ENCODE measurements at places on chromosomes 5 and 9.

DNA sequence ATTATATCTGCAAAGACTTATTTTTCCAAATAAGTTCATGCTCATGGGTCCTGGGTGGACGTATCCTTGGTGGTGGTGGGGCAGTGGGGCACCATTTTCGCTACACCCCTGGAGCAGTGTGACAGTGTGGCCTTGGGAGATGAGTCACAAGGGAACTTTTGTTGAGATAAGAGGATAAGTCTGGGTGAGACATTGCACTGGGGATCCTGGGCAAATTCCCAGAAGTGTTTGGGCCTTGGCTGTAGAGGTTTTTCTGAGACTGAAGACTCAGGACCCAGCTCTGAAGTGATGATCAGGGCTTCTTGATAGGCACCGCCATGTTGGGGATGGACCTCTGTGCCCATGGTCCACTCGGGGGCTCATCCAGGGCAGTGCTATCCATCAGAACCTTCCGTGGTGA is 149.4 kb downstream of the MACROH2A1 start:
- peak; percentile 18 for DNase-seq

GRCh38 chr9:115071176-115071575 is 46.8 kb downstream of the TNC start:
- peak; percentile 26 for DNase-seq

GRCh38 chr5:121853850-121854249 is 2.2 kb downstream of the FTMT start:
- no peak for DNase-seq

GRCh38 chr5:73892806-73893205 is 266.8 kb downstream of the ARHGEF28 start:
- DNase-seq = peak; percentile 89

- no peak for DNase-seq
These were observed 520 bp downstream of the CCIN start for GRCh38 chr9:36169708-36170107.

GRCh38 chr5:103036601-103037000 is 83.3 kb downstream of the GIN1 start:
- DNase-seq = no peak

DNA sequence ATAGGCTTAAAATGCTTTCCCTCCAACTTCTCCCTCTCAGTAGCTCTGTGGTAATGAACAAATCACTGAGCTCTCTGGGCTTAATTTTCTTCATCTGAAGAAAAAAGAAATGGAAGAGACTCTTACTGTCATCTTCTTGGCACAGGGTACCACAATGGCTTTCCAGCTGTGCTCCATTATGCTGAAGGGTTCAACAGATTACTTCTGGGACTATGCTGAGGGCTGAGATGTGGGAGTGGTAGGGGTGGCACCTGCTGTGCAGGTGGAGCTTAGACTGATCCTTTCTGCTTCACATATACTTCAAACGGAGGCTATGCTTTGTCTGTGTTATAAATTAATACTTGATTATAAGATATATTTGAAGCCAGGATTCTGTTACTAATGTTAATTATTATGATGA is 840.2 kb upstream of the C9orf72 start:
- DNase-seq = no peak

DNA sequence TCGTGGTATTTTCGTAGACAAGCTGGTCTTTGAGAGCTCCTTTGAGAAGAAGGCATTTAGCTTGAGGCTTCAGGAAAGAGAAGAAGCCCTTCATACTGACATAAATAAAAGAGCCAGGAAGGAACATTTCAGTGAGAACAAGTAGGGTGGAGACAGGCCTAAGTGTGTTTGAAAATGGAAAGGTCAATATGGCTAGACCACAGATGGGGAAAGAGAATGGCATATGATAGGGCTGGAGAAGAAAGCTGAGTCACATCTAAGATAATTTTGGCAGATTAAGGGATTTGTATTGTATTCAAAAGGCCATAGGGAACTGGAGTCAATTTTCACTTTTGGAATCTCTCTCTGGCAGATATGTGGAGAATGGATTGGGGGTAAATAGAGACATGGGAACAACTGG is 374.9 kb downstream of the TMEM38B start:
- no peak for DNase-seq

GRCh38 chr9:109969011-109969410 is 189.0 kb downstream of the PALM2AKAP2 start:
- peak; percentile 35 for DNase-seq

GRCh38 chr9:137645211-137645610 is 26.4 kb downstream of the EHMT1 start:
- no peak for DNase-seq

DNA sequence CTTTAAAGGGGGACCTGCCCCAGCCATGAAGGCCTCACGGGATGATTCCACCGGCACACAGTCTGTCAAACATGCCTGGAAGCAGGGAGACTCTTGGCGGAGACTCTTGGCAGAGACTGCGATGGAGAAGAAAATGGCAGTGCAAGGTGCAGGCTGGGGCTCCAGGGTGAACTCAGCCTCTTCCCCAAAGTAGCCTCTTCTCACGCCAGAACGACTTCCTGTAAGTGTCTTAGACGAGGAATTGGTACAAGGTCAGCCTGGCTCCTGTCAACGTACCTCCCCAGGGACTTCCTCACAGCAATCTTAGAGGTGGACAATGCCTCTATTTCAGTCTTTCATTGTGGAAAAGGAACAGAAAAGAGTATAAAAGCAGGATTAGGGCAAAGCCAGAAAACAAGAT is 109.3 kb downstream of the UGCG start:
- no peak for DNase-seq

- DNase-seq = peak; percentile 31
These were observed 369.2 kb upstream of the MPDZ start for GRCh38 chr9:13648676-13649075.

- DNase-seq = no peak
These were observed 42.9 kb downstream of the WNK2 start for GRCh38 chr9:93226819-93227218.

- DNase-seq = peak; percentile 78
These were observed 10.1 kb upstream of the RBM27 start for GRCh38 chr5:146193285-146193684.

DNA sequence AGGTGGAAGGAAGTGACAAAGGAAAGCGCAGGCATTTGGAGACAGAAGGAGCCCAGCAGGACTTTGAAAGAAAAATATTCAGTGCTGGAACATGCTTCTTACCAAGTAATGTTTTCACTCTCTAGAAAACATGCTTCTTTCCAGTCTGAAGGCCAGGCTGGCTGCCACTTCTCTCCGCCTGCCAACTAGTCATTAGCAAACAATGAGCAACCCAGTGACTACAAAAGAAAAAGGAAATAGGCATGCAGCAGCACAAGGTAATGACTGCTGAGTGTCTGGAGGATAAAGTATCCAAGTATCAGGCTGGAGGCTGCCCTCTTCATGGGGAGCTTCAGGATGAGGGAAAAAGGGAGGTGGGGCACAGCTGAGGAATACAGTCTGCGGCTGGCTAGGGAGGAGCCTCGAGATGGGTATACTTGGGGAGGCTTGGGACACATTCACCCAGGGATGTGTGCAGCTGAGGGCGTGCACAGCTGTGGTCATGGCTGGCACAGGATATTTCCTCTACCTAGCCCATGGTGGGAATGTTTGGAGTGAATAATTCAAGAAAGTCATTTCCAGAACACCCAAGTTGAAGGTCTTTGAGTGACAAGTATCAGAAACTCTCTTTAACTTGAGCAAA is 161.5 kb upstream of the KIF2A start:
- no peak for DNase-seq

DNA sequence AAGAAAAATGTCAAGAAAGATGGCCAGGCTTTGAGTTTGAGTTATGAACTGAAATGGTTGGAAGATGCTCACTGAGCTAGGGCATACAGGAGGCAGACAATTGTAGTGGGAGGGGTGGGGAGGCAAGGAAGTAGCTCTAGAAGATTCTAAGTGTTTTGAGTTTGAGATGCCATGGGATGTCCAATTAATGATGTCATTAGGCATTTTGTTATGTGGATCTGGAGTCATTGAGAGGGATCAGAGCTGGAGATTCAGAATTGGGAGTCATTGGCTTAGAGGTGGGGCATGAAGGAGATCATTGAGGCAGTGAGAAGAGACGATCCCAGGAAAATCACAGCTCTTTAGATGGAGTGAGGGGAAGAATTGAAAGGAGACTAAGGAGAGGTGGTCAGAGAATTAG is 111.5 kb upstream of the ZNF618 start:
- DNase-seq = no peak

DNA sequence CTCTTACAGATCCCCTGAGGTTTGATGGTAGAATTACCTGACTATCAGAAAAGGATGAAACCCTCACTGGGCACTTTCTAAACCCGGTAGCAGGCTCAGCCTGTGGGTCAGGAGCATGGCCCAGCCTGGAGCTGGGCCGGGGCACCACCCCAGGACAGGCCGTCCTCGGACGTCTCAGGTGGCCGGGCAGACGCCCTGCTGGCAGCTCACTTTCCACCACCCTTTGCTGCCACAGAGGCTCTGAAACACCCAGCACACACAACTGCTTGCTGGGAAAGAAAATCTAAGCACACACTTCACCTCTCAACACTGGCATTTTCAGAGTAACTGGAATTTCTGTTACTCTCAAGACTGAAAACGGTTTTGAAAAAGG is 4.4 kb downstream of the UBAC1 start:
- no peak for DNase-seq

DNA sequence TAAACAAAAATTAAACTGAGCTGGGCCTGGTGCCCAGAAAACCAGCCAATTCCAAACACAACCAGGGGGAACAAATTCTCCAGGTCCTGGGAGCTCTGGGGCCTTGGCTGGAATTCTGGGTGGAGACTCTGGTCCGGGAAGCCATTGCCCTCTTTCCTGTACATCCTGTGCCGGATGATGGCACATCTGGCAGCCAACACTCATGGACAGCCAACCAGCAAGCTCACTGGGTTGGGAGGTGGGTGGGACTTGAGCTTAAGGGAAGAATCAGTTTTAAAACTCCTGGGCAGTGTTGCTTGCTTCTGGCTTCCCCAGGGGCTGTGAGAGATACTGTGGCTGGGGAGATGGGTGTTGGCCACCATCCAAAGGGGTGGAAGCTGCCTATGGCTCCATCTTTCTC is 56.1 kb downstream of the PCDH1 start:
- DNase-seq = no peak

DNA sequence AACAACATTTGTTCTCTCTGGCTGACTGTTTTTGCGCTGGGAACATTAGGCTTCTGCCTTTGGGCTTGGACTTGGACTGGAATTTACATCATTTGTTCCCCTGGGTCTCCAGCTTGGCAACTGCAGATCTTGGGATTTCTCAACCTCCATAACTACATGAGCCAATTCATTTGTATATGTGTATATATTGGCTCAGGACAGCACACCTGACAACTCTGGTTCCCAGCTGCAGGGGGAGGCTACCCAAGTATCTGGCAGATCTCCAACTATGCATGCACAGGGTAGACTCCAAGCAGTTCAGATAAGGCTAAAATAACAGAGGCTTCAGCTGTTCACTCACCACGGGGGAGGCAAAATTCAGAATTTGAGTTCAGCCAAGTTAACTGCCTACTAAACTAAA is 31.6 kb upstream of the F2RL1 start:
- peak; percentile 88 for DNase-seq

Data from amniotic epithelial cell (primary cell).